Progenitor cell of endocrine pancreas (in vitro differentiated cells): ENCODE measurements at places on chromosomes 1 and 21. TPM values are rescaled to one million over a fixed set of nuclear protein-coding genes. Genes with fewer than 3 reads are reported as not detected.

UQCRHL gene
- total RNA-seq: 2.4 and 3.5 TPM in 2 replicates

SLC2A5 gene
- not detected in 2 replicates for total RNA-seq

GRCh38 chr1:65209005-65209885 is 61.2 kb downstream of the AK4 start:
- H3K27ac ChIP-seq: no peak overlapping the region
- no peaks in the 10 kb centered on the region for H3K27me3 ChIP-seq
- no peak overlapping the region for H3K4me3 ChIP-seq
- no peaks in the 10 kb centered on the region for H3K36me3 ChIP-seq

DNA sequence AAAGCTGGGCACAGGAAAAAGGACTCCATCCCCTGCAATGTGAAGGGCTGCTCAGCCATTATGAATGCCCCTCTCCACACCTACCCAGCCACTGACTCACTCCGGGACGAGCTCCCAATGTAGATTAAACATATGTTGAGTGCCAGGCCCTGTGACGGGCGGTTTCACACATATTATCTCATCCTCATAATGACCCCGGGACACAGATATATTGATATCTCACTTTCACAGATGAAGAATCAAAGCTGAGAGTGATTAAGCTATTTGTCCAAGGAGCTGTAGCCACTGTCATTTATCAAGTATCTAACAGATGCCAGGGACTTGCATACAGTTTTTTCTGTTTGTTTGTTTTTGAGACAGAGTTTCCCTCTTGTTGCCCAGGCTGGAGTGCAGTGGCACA is 35.0 kb upstream of the SLC30A1 start:
- H3K27ac ChIP-seq: peak overlapping the region; percentile 12
- H3K4me1 ChIP-seq: peaks cover 5% of the 10 kb centered on the region
- no peak overlapping the region for H3K4me3 ChIP-seq
- peaks cover 7% of the 10 kb centered on the region for H3K27me3 ChIP-seq
- no peak for DNase-seq

DNA sequence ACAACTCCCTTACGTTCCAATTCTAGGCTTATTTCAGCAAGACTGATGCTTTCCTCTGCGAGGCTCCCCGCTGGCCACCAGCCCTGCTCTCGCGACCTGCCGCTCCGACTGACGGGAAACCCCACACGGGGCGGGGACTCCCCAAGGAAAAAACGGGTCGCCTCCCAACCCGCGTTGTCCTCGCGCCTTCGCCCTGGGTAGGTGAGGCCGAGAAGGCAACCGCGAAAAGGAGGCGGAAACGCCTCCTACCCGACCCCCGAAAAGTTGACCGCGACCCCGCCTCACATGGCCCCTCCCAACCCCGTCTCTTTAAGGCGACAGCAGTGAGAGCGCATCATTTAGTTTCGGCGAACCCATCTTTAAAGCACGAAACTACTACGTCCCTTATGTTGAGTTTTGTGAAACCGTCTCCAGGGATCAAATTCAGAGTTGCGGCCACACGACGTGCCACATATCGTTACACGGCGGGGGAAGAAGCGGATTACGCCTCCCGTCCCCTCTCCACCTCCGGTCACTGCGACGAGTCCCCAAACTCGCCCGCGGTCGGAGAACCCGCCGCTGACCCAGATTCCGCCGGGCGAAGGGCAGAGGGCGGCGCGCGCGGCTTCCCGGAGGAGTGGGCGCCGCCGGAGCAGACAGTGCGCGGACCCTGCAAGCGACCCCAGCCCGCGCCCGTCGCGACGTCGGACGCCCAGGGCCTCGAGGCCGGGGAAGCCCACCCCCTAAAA is 1.2 kb downstream of the ANP32E start:
- DNase-seq: peak; percentile 41
- H3K36me3 ChIP-seq: peaks cover 5% of the 10 kb centered on the region
- peak overlapping the region; percentile 91 for H3K27ac ChIP-seq
- H3K4me3 ChIP-seq: no peak overlapping the region
